Lower lobe of right lung (tissue), 2 donors: ENCODE measurements at places on chromosomes 11 and 22. TPM values are rescaled to one million over a fixed set of nuclear protein-coding genes. Genes with fewer than 3 reads are reported as not detected.

GRCh38 chr22:28909375-28909774 lies 26.0 kb downstream of the ZNRF3 start:
- H3K27me3 ChIP-seq, result no peaks in the 10 kb centered on the region
- H3K4me1 ChIP-seq, result peaks cover 63% of the 10 kb centered on the region
- DNase-seq, result no peak
- no peaks in the 10 kb centered on the region for H3K36me3 ChIP-seq

- no peaks in the 10 kb centered on the region for H3K27me3 ChIP-seq
- no peaks in the 10 kb centered on the region for H3K36me3 ChIP-seq
- peak overlapping the region; percentile 87 for H3K27ac ChIP-seq
These were observed 1.2 kb downstream of the KMT2A start for GRCh38 chr11:118437208-118438125.

- H3K4me3 ChIP-seq, result no peak overlapping the region
- no peaks in the 10 kb centered on the region for H3K36me3 ChIP-seq
- H3K27me3 ChIP-seq, result no peaks in the 10 kb centered on the region
- no peak overlapping the region for H3K27ac ChIP-seq
These were observed 874.2 kb upstream of the CHORDC1 start for GRCh38 chr11:91097083-91097482.

- no peaks in the 10 kb centered on the region for H3K4me1 ChIP-seq
- no peak overlapping the region for H3K4me3 ChIP-seq
- H3K27me3 ChIP-seq, result no peaks in the 10 kb centered on the region
- H3K36me3 ChIP-seq, result no peaks in the 10 kb centered on the region
- no peak for DNase-seq
- no peak overlapping the region for H3K27ac ChIP-seq
These were observed 753.6 kb downstream of the JRKL start for GRCh38 chr11:97143463-97143862.

- H3K27me3 ChIP-seq, result no peaks in the 10 kb centered on the region
- H3K36me3 ChIP-seq, result peaks cover 78% of the 10 kb centered on the region
- DNase-seq, result no peak
These were observed 24.9 kb downstream of the TCP11L1 start for GRCh38 chr11:33064033-33064825.

DNA sequence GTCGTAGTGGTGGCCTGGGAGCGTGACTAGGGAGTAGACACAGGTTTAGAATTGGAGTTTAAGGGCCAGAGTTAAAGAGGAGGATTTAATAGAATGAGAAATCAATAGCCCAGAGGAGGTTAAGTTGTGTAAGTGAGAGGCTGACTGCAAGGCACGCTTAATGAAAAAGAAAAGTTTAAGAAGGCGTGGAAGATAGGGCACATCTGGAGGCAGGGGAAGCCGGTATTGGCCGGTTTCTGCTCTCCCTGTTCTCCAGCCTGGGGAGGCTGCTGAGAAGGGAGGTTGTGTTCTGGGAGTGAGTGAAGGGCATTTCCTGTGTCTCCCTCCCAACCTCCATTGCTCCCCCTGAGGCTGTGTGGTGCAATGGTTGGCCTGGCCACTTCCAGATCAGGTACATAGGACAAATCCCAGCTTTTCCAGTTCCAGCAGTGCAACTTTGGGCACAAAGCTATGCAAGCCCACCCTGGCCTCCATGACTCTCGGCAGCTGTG lies 6.3 kb downstream of the GRIK4 start:
- H3K27ac ChIP-seq, result peak overlapping the region; percentile 74
- peak; percentile 28 for DNase-seq
- H3K4me3 ChIP-seq, result no peak overlapping the region
- peaks cover 17% of the 10 kb centered on the region for H3K27me3 ChIP-seq

DNA sequence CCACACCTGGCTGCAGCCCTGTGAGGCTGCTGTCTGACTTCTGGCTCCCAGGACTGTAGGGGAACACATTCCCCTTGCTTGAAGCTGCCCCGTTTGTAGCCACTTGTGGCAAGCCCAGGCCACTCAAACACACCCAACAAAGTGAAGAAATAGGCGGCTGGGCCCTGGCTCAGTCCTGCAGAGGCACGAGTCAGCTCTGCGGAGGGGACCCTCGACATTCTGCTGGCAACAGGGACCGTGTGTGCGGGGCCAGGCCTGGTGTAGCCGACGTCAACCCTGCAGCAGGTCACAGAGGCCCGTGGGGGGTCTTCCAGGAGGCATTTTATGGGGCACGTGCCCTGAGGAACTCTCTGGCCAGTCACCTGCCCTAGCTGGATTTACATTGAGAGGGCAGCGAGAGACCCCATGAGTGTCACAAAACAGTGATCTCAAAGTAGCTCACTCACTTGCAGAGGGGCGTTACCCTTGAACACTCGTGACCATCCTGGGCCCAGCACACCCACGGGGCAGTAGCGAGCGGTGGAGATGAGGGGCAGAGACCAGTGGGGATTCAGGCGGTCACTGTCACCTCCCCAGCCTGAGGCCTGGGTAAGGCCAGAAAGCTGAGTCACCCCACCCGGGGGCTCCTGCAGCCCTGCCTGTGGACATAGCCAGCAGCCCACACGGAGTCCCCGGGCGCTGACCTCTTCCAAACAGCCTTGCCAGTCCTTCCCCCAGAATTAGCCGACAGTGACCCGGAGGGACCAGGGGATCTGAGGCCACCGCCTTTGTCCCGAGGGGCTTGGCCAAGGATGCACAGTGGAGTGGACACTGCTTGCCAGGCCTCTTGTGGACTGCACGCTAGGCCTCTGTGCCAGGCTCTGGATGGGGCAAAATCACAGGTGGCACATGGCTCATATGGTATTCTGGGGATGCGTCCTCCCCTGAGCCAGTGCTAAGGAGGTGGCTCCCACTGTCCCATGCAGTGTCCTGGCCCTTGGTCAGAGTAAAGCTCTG lies 139.5 kb downstream of the CTTN start:
- no peak overlapping the region for H3K27ac ChIP-seq
- H3K27me3 ChIP-seq, result no peaks in the 10 kb centered on the region
- H3K4me3 ChIP-seq, result no peak overlapping the region
- H3K36me3 ChIP-seq, result no peaks in the 10 kb centered on the region
- DNase-seq, result peak; percentile 32
- no peaks in the 10 kb centered on the region for H3K4me1 ChIP-seq

GRCh38 chr11:124211321-124211720 lies 28.2 kb downstream of the OR10D3 start:
- H3K4me1 ChIP-seq, result no peaks in the 10 kb centered on the region
- no peak for DNase-seq
- H3K4me3 ChIP-seq, result no peak overlapping the region

DNA sequence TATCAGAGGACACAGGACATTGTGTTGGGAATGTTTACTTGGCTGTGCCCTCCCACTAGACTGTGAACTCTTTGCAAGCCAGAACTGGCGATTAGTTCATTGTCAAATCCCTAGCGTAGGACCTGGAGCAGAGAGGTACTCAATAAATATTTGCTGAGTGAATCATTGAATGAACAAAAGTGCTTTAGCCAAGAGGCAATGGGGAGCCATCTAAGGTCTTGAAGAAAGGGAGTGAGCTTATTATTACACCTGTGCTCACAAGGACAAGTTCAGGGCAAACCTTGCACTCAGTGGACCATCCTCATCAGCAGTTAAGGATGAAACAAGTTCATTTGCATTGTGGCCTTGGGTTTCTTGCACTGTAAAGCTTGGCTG lies 1.1 kb upstream of the RASSF10 start:
- no peak overlapping the region for H3K27ac ChIP-seq
- peaks cover 26% of the 10 kb centered on the region for H3K4me1 ChIP-seq
- peak overlapping the region; percentile 51 for H3K4me3 ChIP-seq
- H3K36me3 ChIP-seq, result no peaks in the 10 kb centered on the region
- H3K27me3 ChIP-seq, result peaks cover 67% of the 10 kb centered on the region
- DNase-seq, result no peak

DNA sequence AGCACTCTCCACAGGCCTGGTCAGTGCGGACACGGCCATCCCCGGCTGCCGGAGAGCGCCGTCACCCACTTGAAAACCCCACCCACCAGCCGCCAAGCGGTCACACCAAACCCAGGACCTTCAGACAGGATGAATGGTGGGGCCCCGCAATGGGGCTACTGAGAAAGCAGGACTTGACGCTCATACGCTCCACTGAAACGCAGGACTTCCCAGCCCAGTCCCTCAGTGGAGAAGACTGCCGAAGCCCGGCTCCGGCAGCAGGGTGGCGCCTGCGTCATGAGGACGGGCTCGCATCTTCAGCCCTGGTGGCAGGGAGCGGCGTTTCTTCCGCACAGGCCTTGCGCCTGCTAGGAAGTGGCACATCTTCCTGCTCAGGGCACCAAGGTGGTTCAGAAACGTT lies 15.3 kb upstream of the PHLDA2 start:
- no peaks in the 10 kb centered on the region for H3K27me3 ChIP-seq
- H3K36me3 ChIP-seq, result peaks cover 48% of the 10 kb centered on the region
- H3K27ac ChIP-seq, result peak overlapping the region; percentile 64
- peaks cover 44% of the 10 kb centered on the region for H3K4me1 ChIP-seq
- no peak overlapping the region for H3K4me3 ChIP-seq
- no peak for DNase-seq

- no peak overlapping the region for H3K4me3 ChIP-seq
- no peak for DNase-seq
- H3K27ac ChIP-seq, result peak overlapping the region; percentile 65
- peaks cover 52% of the 10 kb centered on the region for H3K4me1 ChIP-seq
- no peaks in the 10 kb centered on the region for H3K27me3 ChIP-seq
These were observed 26.9 kb downstream of the CD82 start for GRCh38 chr11:44592125-44592940.

GRCh38 chr22:28837640-28838039 lies 37.3 kb upstream of the XBP1 start:
- H3K36me3 ChIP-seq, result no peaks in the 10 kb centered on the region
- no peaks in the 10 kb centered on the region for H3K27me3 ChIP-seq
- DNase-seq, result no peak

DNA sequence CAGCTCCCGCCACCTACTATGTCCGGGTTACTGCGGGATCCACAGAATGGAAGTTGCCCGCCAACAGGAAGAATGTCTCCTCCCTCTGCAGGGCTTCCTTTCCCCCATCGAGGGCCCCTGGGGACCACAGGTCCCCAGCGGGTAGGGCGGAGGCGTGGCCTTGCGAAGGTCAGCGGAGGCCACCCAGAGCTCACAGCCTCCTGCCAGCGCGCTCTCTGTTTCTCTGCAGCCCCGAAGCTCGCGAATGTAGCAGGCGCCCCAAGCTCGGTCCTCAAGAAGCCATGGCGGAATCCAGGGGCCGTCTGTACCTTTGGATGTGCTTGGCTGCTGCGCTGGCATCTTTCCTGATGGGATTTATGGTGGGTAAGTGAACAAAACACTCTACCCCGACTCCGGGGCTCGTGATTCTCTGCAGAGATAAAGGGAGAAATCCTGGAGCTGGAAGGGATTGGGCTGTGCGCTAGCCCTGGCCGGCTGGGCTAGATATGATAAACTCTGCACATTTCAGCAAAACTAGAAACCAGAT lies at the start of gene NAALAD2:
NAALAD2 (plus strand) TSS at position 186 of the 526 bp plus-strand sequence; CDS start at position 282, 96 bp downstream.
- peak; percentile 46 for DNase-seq
- H3K4me1 ChIP-seq, result no peaks in the 10 kb centered on the region
- H3K27me3 ChIP-seq, result peaks cover 8% of the 10 kb centered on the region
- peak within 1 kb of the TSS; percentile 52 for H3K4me3 ChIP-seq
- no peaks in the 10 kb centered on the region for H3K36me3 ChIP-seq

GRCh38 chr11:73308961-73309919 lies 1.2 kb downstream of the ARHGEF17 start:
- peak overlapping the region; percentile 98 for H3K27ac ChIP-seq
- no peaks in the 10 kb centered on the region for H3K36me3 ChIP-seq
- DNase-seq, result peak; percentile 94
- peak overlapping the region; percentile 78 for H3K4me3 ChIP-seq
- H3K4me1 ChIP-seq, result peaks cover 47% of the 10 kb centered on the region

DNA sequence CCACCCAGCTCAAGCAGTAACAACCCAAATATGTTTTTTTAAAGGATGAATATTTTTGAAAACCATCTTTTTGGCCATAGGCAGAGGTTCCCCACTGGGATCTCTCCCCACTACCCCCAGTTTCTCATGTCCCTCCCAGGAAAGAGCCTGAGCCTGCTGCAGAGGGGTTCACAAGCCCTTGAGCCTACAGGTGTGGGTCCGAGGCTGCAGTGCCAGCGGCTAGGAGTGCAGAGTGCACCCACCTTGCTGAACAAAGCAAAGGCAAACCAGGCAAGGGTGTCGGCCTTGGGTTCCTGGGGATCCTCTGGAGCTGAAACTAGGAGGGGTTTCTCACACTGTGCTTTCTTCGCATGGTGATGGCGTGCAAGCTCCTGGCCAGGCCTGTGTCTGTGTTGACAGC lies 35.0 kb downstream of the GNAZ start:
- no peak overlapping the region for H3K4me3 ChIP-seq
- no peak for DNase-seq
- no peaks in the 10 kb centered on the region for H3K4me1 ChIP-seq
- no peaks in the 10 kb centered on the region for H3K36me3 ChIP-seq
- H3K27ac ChIP-seq, result no peak overlapping the region

GRCh38 chr22:17260950-17261349 lies 41.7 kb upstream of the ADA2 start:
- no peaks in the 10 kb centered on the region for H3K36me3 ChIP-seq
- H3K4me3 ChIP-seq, result no peak overlapping the region
- no peaks in the 10 kb centered on the region for H3K27me3 ChIP-seq
- H3K27ac ChIP-seq, result no peak overlapping the region
- peaks cover 12% of the 10 kb centered on the region for H3K4me1 ChIP-seq
- DNase-seq, result no peak

DNA sequence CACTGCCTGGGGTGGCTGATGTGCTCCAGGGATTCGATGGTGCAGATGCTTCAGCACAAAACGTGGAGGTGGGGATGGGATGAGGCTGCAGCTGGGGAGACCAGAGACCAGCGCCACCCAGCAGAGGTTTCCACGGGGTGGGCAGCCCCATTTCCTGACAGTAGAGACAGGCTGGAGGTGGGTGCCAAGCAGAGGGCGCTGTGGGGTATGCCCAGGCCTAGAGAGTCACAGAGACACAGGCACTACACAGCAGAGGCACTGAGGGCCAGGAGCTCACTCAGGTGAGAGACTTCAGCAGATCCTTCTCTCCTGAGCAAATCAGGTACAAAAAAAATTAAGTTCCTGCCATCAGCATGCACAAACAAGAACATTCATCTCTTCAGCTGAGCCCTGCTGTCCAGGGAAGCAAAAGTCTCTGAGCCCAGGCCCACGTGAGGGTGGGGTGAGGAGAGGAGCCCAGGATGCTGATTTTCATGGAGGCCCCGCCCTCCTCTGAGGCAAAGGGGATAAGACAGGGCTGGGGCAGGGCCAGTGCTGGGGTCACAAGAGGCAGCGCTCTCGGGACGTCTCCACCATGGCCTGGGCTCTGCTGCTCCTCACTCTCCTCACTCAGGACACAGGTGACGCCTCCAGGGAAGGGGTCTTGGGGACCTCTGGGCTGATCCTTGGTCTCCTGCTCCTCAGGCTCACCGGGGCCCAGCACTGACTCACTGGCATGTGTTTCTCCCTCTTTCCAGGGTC lies 53.1 kb downstream of the GGTLC2 start:
- no peak overlapping the region for H3K4me3 ChIP-seq
- H3K27me3 ChIP-seq, result no peaks in the 10 kb centered on the region
- H3K4me1 ChIP-seq, result peaks cover 2% of the 10 kb centered on the region
- no peak overlapping the region for H3K27ac ChIP-seq
- no peak for DNase-seq

FUT4 gene
- 7.1 TPM for total RNA-seq

PIK3C2A gene
- total RNA-seq, result 71.6 TPM

UPK3A gene
- not detected for total RNA-seq

FGF4 gene
- total RNA-seq, result not detected

NTM gene
- 2.3 TPM for total RNA-seq

OR8H2 gene
- total RNA-seq, result not detected

GVQW3 gene
- total RNA-seq, result 3.3 TPM

KCTD17 gene
- 24.2 TPM for total RNA-seq

ACR gene
- 0.62 TPM for total RNA-seq

KREMEN1 gene
- 23.5 TPM for total RNA-seq

DEFB131B gene
- total RNA-seq, result not detected
